T-helper 2 cell treated with Interferon-gamma antibody and Interleukin-4, amounts not matched to agents 100 ng/mL and 5 ng/mL, for 36 hours (primary cell): ENCODE measurements at places on chromosomes 5 and 9. TPM values are rescaled to one million over a fixed set of nuclear protein-coding genes. Genes with fewer than 3 reads are reported as not detected.

The PDZD2 gene
- not detected in 2 replicates for total RNA-seq

The ANKRD34B gene
- not detected in 2 replicates for total RNA-seq

The NUTM2G gene
- not detected in 2 replicates for total RNA-seq

The FREM1 gene
- not detected in 2 replicates for total RNA-seq

The HTR1A gene
- total RNA-seq = not detected in 2 replicates

The XRCC4 gene
- total RNA-seq = 11.3 and 11.4 TPM in 2 replicates

The PCDHGB2 gene
- 0.93 and 1.0 TPM in 2 replicates for total RNA-seq

The OR1J2 gene
- not detected in 2 replicates for total RNA-seq

The REEP2 gene
- 2.6 and 3.0 TPM in 2 replicates for total RNA-seq

The NR6A1 gene
- total RNA-seq = 0.25 and 0.50 TPM in 2 replicates

The FAM81B gene
- not detected in 2 replicates for total RNA-seq

The PTGS1 gene
- 0.43 and 0.45 TPM in 2 replicates for total RNA-seq

The GABRB2 gene
- not detected in 2 replicates for total RNA-seq

The SPRY4 gene
- 0.23 and 0.25 TPM in 2 replicates for total RNA-seq

The SELENOP gene
- 0.07 TPM in 1 of 2 replicates, not detected in the other for total RNA-seq

The LECT2 gene
- total RNA-seq = not detected in 2 replicates

The PCDHB16 gene
- not detected in 2 replicates for total RNA-seq

The SLC36A2 gene
- not detected in 2 replicates for total RNA-seq

The C5orf58 gene
- total RNA-seq = not detected in 2 replicates

The IFNE gene
- total RNA-seq = not detected in 2 replicates

The TXNDC15 gene
- 56.7 and 57.7 TPM in 2 replicates for total RNA-seq

The KIF4B gene
- 0.07 TPM in 1 of 2 replicates, not detected in the other for total RNA-seq

The ST8SIA4 gene
- total RNA-seq = 73.8 and 77.2 TPM in 2 replicates

The CYLC2 gene
- total RNA-seq = not detected in 2 replicates

The OCLN gene
- 0.27 and 0.43 TPM in 2 replicates for total RNA-seq

The ZMAT2 gene
- 56.7 and 57.6 TPM in 2 replicates for total RNA-seq

The AQP7 gene
- total RNA-seq = 0.48 and 0.66 TPM in 2 replicates

The ACTBL2 gene
- total RNA-seq = not detected in 2 replicates

The PCDHGA5 gene
- total RNA-seq = 0.41 and 0.55 TPM in 2 replicates

The GLIPR2 gene
- total RNA-seq = 66.3 and 67.7 TPM in 2 replicates

The TYRP1 gene
- total RNA-seq = not detected in 2 replicates

The FOXE1 gene
- total RNA-seq = 0.05 and 0.07 TPM in 2 replicates

The NUDT12 gene
- 1.2 TPM in 2 replicates for total RNA-seq

The SMIM33 gene
- 0.59 and 0.80 TPM in 2 replicates for total RNA-seq

The ZDHHC11B gene
- total RNA-seq = 0.07 and 0.09 TPM in 2 replicates

The ECM2 gene
- total RNA-seq = not detected in 2 replicates

The NME5 gene
- not detected in 2 replicates for total RNA-seq

The RLN2 gene
- total RNA-seq = 1.4 and 1.8 TPM in 2 replicates

The ARPC5L gene
- total RNA-seq = 74.4 and 78.8 TPM in 2 replicates
